Hepatic stellate cell (primary cell): ENCODE measurements at places on chromosomes 16 and 17.

GRCh38 chr17:81162491-81162890 lies 2.8 kb upstream of the PVALEF start:
- DNase-seq: no peak

DNA sequence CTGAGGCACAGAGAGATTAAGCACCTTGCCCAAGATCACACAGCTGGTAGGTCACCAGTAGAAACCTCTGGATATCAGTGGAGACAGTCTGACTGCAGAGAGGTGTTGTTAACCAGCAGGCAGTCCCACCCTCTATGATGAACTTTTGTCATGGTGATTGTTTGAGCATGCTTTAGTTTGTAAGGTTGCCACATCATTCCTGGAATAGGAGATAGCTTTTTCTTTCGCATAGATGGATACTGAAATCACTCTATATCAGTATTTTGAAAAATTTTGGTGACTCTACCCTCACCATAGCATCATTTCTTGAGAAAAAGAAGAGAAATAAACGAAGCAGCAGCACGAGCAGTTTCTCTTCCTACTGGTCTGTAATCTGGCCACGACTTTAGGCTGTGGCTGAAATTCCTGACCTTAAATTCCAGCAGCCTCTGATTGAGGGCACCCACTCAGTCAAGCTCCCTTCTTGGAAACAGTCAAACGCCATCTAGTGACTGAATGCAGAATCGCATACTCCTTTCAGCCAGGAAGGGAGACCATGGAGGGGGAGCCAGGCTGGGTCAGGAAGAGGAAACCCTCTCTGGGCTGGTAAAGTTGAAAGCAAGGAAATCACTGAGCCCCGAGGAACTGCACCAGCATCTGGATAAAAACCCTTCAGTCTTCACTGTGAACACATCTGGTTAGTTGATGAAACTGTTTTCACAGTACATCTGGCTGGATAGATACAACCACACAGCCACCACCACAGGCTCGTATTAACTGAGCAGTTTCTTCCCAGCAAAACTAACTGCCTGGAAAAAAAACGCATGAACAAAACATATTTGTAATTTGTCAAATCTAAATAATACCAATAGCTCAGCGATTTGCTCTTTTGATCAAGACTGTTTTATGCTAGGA lies 108.5 kb upstream of the XYLT1 start:
- DNase-seq: peak; percentile 71

GRCh38 chr16:85117418-85117817 lies 5.1 kb upstream of the CIBAR2 start:
- DNase-seq: no peak

DNA sequence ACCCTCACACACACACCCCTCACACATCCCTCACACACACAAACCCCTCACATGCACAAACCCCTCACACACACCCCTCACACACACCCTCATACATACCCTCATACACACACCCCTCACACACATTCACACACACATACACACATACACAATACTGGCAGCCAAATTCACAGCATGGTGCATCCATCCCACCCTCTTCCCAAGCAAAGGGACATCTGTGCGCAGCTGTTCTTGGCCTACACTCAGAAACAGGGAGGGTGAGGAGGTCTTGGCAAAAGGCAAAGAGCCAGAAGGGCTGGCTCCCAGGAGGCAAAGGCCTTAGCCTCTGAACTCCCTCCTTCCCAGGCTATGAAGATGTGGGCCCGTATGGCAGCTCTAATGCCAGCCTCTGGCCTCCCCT lies 23.4 kb downstream of the C17orf67 start:
- DNase-seq: no peak

DNA sequence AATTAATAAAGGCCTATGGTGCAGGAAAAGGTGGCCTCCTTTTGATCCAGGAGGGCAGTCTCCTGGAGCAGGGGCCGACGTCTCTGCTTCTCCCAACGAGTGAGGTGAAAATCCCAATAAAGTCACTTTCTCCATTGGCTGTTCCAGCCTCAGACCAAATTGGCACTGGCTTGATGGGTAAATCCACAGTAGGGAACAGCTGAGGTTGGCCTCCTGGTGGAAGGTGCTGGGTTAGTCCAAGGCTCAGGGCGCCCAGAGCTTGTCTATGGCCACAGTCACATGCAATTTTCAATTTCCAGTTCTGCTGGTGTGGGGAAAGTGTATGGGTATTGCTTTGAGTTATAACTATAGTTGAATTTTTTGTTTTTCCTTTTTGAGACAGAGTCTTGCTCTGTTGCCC lies 79.0 kb downstream of the NETO2 start:
- no peak for DNase-seq
